Activated T-helper 2 cell treated with anti-CD3 and anti-CD28 coated beads, Interferon-gamma antibody, Interleukin-2, Interleukin-4, amounts not matched to agents 10 μg/mL and 5 μg/mL and 100 μg/mL, durations not matched to agents 14 hours and 24 hours and 36 hours (primary cell): ENCODE measurements at places on chromosomes 5 and 9. TPM values are rescaled to one million over a fixed set of nuclear protein-coding genes. Genes with fewer than 3 reads are reported as not detected.

Gene PCDHA8
- total RNA-seq, result not detected in 2 replicates

Gene ANKRD31
- total RNA-seq, result 0.11 and 0.28 TPM in 2 replicates

Gene CDH6
- not detected in 2 replicates for total RNA-seq

Gene C9
- total RNA-seq, result not detected in 2 replicates

Gene SLC36A2
- total RNA-seq, result not detected in 2 replicates

Gene LCN12
- 2.0 and 2.1 TPM in 2 replicates for total RNA-seq

Gene IL4
- 21.6 and 25.8 TPM in 2 replicates for total RNA-seq

Gene DDX4
- total RNA-seq, result 0.09 TPM in 1 of 2 replicates, not detected in the other
